ENCODE measurements at places on chromosomes 1 and 21.

DNA sequence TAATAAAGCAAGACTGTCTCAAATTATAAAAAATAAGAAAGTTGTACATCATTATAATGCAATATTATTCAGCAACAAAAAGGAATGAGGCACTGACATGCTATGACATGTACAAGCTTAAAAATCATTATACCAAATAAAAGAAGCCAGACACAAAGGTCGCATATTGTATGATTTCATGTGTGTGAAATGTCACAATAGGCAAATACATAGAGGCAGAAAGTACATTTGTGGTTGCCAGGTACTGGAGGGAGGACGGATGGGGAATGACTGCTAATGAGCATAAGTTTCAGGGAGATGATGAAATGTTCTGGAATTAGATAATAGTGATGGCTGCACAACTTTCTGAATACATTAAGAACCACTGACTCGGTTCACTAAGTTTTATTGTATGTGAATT lies 73.6 kb upstream of the NBPF3 start:
- ATAC-seq: no peak

- ATAC-seq: no peak
Observed at GRCh38 chr1:20686883-20687725, 25.9 kb upstream of the DDOST start.

DNA sequence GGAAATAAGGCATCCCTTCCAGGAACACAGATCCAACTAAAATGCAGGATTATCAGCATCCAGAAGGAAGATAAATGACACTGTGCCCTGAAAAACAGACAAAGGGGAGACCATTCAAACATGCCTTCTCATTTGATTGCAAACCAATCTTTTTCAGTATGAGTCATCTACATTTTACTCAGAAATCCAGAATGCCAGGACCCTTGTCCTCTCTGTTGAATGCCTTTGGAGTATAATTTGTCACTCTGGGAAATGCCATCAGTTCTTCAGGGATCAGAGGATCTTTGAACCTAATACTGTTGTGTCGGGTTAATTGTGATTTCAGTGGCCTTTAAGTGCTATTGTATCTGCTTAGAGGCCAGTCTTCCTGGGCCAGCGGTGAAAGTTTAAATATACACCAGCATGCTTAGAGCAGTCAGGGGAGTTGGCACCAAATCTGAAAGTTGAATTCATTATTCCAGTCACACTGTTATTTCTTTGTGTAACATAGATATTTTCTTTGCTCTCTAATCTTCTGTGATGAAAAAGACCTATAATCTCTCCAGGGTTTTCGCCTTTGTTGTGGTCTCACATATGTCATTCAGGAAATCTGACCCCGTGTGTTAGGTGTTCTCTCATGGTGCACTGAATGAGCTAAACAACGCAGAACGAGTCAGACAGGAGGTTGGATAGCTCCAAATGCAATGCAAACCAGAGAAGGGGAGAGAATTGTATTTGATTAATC lies 364.8 kb upstream of the SGIP1 start:
- ATAC-seq: peak; percentile 56

GRCh38 chr1:109361649-109362048 lies 36.1 kb downstream of the SORT1 start:
- ATAC-seq: no peak

- ATAC-seq: no peak
Observed at GRCh38 chr1:62045574-62045973, 149.1 kb upstream of the L1TD1 start.

- ATAC-seq: no peak
Observed at GRCh38 chr1:201356701-201357100, 20.8 kb downstream of the TNNT2 start.

DNA sequence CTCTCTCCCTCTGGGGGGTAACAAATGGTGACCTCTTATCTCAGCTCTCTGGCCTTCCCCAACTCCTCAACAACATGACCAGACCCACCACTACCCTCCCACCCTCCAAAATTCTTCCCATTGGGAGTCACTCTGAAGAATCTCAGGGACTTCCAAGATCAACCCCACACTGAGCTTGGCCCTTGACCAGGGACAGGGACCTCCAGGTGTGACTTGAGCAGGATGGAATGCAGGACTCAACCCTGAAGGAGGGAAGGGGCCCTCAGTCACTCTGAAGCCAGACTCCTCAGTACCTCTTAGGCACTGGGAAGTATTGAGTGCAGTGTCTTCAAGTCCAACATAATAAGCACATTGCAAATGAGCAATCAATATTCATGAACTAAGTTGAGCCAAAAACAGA lies 1.9 kb downstream of the CASQ1 start:
- no peak for ATAC-seq

GRCh38 chr1:207659545-207660153 lies 14.7 kb downstream of the CR1L start:
- ATAC-seq: no peak

GRCh38 chr1:43396059-43396458 lies 6.4 kb downstream of the SZT2 start:
- ATAC-seq: no peak

DNA sequence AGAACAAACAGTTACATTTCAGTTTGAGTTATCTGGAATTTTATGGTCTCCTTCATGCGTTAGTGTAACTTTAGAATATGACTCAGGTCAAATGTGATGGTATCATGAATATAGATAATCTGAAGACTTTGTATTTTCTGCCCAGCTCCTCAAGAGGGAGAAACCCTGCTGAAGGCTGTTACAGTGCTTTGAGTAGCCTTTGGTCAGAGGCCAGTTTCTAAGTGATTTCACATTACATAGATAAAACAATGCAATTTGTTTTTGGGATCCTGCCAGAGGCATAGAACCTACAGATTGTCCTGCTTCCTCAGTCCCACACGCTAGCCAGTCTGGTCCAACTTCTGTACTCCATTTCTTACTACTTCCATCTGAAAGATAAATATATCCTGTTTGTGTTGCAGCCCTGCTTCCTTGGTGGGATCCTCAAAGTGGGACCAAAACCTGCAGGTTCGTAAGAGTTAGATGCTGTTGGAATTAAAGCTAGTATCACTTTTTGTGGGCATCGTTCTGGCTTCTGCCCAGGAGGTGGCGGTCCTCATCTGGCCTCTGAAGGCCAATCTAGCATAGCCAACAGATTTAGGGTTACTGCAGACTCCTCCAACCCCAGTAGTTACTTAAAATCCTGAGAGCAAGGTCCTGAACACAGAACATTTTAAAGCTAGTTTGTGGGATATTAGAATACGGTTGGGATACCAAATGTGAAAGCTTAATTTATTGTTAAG lies 645.8 kb upstream of the USP24 start:
- ATAC-seq: no peak

DNA sequence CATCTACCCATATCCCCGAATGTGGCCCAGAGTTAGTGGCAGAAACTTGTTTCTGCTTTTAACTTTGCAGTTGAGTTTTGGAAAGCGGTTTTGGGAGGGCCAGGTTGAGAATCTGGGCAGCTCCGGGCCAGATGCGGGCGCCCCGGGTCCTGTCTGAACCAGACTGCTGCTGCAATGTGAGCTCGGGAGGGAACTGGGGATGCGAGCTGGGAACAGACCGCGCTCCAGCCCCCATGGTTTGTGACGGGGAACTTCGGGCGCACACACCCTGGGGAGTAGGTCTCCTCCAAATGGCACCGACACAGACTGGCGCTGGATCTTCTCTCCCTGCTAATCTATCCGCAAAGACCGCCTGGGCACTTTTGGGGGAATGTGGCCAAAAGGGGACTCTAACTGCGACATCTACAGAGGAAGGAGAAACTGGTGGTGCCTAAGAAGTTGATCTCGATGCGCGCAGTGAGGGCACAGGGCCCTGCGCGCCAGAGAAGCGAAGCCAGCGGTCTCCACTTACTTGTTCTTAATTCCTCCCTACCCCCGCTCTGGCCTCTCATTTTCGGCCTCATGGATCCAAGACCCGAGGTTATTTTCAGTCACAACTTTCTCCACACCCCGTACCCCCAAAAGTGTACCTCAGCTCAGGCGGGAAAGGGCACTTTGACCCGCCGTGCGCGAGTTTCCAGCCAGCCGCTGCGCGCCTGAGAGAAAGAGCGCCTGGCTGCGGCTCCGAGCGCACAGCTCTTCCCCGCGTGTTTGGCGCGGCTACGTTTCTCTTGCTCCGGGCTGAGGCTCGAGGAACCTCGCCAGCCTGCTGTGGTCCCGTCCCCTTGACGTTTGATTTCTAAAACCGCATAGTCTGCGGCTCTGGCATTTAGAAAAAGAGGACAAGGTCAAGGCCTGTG lies 411.0 kb upstream of the ESRRG start:
- ATAC-seq: no peak

DNA sequence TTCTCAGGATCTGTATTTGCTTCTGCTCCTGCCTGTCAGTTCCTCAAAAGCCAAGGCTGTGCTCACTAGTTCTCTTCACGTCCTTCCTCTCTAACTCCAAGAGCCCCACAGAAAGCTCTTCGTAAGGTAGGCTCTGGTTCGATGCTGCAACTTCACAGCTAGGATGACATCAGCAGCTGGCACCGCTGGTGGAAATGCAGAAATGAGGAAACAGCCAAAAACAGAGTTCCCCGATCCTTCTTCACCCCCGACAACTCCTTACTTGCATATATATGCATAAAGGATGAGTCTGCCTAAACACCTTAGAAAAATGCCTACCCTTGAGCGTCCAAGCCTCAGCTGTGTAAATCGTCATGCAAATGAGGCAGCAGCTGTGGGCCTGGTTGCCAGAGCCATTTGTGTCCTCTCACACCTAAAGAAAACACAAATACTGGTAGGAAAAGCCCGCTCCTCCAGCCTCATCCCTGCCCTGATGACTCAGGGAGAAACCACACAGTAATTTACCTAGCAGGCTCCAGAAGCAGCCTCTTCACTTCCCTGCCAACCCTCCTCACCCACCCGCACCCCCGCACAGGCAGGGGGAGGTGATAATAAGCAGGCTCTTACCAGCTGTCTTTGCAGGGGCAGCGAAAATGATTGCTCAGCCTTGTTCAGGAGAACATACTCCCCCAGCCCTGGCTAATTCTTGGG lies 28.2 kb downstream of the BATF3 start:
- ATAC-seq: peak; percentile 28

GRCh38 chr1:154386643-154387352 lies 18.3 kb upstream of the IL6R start:
- ATAC-seq: peak; percentile 95

DNA sequence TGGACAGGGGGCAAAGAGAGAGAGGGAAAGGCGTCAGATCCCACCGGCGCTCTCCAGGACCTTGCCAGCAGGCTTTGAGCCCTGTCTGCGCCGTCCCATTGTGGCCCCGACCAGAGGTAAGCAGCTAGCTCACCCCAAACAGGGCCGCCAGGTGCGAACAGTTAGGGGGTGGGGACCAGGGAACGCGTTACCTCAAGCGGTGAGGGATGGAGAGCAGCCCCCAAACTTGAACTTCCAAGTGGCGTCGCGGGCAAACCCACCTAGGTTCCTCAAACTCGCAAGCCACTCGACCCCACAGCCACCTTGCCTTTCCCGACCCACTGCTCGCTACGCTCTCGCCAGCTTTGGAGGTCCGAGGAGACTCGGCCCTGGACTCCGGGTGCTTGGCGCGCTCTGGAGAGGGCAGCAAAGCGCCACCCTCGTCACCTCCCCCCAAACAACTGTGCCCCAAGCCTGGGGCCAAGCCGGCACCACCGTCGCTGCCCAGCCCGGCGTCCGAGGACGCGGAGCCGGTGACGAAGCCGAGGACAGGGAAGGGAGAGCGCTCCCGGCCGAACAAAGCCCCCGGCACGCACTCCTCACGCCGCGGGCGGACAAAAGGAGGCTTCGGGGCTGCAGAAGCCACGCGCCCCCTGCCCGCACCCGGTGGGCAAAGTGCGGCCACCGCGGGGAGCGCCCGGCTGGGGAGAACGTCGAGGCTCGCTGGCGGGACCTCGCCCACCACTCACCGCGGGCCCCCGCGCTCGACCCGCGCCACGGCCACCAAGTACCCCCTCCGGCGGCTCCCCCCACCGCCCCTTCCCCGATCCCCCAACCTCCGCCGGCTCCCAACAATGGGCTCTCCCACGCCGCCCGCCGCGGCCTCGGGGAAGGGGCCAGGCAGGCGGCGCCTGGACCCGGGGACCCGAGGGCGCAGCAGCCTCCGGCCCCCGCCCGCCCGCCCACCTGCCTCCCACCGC lies 976 bp downstream of the SSBP3 start:
- ATAC-seq: no peak

DNA sequence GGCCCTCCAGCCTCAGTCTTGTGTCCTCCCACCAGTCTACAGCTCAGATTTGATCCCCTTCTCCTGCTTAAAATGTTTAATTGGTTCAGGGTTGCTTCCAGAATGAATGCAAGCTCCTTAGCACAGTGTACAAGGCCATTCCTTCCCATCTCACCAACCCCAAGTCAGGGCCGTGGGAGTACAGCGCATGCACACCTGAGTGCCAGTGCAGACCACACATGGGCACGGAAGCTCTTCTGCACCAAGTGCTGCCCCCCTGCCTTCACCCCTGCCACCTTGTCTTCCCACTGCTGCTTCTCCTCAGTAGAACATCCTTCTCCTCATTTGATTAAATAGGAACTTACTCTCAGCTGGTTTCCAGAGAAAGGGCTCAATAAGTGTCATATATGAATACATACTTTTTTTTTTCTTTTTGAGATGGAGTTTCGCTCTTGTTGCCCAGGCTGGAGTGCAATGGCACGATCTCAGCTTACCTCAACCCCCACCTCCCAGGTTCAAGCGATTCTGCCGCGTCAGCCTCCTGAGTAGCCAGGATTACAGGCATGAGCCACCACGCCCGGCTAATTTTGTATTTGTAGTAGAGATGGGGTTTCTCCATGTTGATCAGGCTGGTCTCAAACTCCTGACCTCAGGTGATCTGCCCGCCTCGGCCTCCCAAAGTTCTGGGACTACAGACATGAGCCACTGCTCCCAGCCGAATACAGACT lies 9.3 kb downstream of the PMF1 start:
- no peak for ATAC-seq

- ATAC-seq: no peak
Observed at GRCh38 chr1:225617956-225618355, 35.0 kb downstream of the ENAH start.

DNA sequence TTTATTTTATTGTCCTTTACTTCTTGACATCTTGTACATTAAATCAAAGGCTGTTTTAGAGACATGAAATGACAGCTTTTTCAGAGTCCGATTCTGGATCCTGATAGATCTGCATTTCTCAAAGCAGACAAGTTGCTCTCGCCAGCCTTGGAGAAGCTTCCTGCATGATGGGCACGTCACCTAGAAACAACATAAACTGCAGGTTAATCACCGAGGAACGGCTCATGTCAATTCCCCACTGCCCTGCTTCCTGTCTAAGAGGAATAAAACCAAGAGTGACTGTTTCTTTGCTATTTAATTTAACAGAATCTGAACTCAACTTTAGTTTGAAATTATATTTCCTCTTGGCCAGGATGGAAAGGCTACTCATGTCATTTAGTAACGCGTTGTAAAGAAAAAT lies 77.0 kb downstream of the RWDD3 start:
- ATAC-seq: no peak

DNA sequence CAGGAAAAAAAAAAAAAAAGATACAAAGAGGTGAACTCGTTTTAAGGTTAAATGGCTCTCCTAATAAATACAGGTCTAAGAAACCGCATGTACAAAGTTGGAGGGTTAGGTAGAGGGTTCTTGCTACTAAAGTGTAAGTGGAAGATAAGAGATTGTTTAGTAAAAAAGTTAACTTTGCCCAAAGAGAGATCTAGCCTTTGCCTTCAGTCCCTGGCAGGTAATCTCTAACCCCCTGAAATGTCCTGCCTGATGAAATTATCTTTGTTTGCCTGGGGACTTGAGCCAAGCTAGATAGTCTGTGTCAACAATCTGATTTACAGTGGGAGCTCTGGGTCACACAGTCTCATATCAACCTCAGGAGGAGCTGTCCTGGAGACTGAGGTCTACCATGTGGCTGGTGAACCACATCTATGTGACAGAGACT lies 57.6 kb downstream of the TRIM33 start:
- no peak for ATAC-seq

- no peak for ATAC-seq
Observed at GRCh38 chr1:82931006-82931405, 1067.9 kb downstream of the TTLL7 start.

GRCh38 chr1:180215856-180216625 lies 14.0 kb upstream of the LHX4 start:
- ATAC-seq: no peak

Data from activated T-helper 17 cell treated with anti-CD3 and anti-CD28 coated beads, Interleukin-2, amount 50 U/mL, for 72 hours (primary cell).